ENCODE measurements at places on chromosomes 6 and 20.

DNA sequence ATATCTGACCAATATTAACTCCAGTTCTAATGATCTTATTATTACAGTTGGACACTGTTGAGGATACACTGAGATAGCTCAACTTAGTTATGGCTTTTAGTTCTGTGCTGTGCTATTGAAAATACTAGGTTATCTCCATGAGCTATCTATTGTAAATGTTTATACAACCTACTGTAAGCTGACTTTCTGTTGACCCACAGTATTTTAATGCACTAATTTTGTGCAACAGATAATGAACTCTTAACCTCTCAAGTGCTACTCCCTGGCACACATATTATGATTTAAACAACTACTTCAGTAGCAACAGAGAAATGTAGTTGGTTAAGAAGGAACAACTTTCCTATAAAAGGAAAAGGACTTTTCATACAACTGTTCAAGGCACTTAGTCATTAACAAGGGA is 5.2 kb upstream of the MMS22L start:
- no peak for DNase-seq

DNA sequence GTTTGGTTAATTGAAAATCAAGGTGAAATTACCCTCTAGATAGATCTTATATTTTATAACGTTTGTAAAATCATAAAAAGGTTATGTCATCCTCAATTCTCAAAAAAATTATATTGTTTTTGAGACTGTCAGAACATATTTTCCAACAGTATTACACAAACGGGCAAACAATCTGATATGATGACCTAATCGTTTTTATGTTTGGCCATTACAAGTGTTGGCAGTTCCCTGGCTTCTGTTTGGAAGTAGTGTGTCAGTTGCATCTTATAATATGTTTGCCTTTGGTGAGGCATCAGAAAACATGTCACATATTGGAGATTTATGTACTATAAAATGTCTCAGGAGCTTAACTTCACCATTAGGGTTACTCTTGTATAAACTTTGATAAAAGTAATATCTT is 308.1 kb upstream of the EPHA7 start:
- no peak for DNase-seq

DNA sequence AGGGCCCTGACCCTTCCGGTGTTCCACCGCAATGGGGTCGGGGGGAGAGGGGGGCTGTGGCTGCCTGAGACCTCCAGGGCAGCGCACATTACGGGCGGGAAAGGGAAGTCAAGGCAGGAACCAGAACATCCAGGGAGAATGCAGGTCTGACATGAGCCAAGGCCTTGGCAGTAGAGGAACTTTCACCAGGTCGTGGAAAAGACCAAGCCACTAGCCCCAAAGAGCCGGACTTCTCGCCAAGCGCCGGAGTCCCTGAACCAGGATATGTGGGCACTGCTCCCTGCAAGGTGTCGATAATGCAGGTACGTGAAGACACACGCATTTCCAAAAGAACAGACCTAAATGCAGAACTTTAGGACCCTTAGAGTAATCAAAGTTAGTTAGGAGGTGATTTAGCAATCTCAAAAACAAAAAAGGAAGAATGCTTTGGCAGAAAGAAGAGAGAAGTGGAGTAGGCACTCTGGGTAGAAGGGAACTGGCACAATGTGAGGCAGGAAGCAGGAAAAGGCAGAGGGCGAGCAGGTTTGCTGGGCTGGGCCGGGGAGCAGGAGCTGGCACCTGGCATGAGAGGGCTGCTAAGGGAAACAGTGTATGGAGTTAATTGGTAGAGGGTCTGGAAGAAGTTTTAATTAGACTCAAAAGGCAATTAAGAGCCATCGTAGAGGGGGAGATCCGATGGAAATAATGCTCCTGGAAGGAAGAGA is 14.3 kb downstream of the POU3F2 start:
- no peak for DNase-seq

- no peak for DNase-seq
Observed at GRCh38 chr6:37570482-37571133, 70.9 kb upstream of the CCDC167 start.
